ENCODE measurements at places on chromosomes 7 and 10.
A peak's percentile ranks its signal among the peaks of the same experiment; 100 is the strongest.

GRCh38 chr7:84532196-84532595, 337.6 kb upstream of the SEMA3A start:
- no peak for DNase-seq

GRCh38 chr10:20672741-20673140, 224.4 kb downstream of the NEBL start:
- DNase-seq, result no peak

GRCh38 chr7:98280791-98281756, at the start of gene BRI3:
Gene BRI3 (plus strand): TSS chr7:98281686. CDS start chr7:98281796, 110 bp downstream.
- DNase-seq, result peak; percentile 86

DNA sequence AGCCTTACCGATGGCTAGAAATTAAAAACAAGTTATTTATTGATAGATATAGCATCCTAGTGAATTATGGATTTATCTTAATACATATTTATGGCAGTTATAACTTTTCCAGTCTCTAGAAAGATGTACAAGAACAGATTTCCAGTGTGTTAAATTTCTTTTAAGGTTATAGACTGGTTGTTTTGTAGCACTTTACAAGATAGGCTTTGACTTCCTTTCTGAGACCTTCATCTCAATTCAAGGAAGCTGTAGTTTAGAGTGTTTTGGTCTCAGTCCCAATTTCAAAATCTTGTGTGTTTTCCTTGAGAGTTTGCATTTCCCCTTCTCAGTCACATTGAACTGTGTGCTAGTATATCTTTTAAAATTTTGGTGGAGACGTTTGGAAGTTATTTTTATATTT, 30.1 kb downstream of the PLEKHA1 start:
- DNase-seq, result no peak

DNA sequence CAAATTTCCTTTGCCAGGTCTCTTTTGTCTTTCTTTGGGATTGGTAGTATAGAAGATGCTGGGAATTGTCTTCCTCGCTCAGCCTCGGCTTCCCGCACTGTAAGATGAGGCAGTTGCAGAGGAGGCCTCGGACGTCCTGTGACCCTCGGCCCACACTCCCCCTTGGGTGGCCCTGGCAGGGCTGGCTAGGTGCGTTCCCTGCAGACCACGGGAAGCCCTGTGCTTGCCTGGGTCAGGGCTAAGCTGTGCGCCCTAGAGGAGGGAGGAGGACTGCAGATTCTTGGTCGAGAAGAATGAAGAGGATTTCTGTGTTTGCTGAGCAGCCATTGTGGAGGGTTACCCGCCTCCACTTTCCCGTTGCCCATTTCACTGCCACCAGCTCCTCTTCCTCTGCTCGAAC, 42.8 kb downstream of the WIPI2 start:
- DNase-seq, result no peak

- DNase-seq, result no peak
Observed at GRCh38 chr10:67471022-67471421, 225.0 kb downstream of the CTNNA3 start.

- no peak for DNase-seq
Observed at GRCh38 chr10:65802391-65802790, 1123.4 kb upstream of the LRRTM3 start.

GRCh38 chr10:974038-974784, 14.0 kb upstream of the GTPBP4 start:
- no peak for DNase-seq

GRCh38 chr10:11026773-11027172, 9.1 kb downstream of the CELF2 start:
- DNase-seq, result no peak

DNA sequence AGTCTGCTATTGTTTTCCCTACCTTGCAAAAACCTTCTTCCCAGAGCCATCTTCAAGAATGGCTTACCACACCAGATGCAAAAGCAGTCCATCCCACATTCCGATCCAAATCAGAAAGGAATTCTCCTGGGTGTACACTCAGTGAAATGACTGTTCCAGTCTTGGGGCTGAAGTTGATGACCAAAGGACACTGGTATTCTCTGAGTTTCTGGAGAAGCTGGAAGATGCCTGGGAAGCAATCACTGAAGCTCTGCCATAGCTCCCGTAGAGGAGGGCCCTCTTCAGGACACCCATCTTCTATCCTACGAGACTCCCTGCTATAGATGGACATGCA, 155.7 kb downstream of the LCOR start:
- no peak for DNase-seq

GRCh38 chr7:151731022-151731441, 145.9 kb downstream of the PRKAG2 start:
- DNase-seq, result no peak

- no peak for DNase-seq
Observed at GRCh38 chr7:66682350-66683093, 53.8 kb downstream of the KCTD7 start.

DNA sequence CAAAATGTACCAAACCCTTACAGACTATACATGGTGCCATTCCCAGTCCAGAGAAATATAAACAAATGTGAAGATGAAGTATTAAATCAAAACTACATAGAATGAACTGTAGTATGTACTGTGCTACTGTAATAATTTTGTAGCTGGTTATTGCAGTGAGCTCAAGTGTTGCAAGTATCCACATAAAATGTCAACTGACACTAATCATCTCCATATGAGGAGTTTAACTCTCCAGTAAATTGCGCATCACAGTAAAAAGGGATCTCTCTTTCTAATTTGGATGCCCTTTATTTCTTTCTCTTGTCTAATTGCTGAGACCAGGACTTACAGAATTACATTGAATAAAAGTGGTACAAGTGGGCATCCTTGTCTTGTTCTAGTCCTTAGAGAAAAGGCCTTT, 165.5 kb downstream of the CPED1 start:
- no peak for DNase-seq

DNA sequence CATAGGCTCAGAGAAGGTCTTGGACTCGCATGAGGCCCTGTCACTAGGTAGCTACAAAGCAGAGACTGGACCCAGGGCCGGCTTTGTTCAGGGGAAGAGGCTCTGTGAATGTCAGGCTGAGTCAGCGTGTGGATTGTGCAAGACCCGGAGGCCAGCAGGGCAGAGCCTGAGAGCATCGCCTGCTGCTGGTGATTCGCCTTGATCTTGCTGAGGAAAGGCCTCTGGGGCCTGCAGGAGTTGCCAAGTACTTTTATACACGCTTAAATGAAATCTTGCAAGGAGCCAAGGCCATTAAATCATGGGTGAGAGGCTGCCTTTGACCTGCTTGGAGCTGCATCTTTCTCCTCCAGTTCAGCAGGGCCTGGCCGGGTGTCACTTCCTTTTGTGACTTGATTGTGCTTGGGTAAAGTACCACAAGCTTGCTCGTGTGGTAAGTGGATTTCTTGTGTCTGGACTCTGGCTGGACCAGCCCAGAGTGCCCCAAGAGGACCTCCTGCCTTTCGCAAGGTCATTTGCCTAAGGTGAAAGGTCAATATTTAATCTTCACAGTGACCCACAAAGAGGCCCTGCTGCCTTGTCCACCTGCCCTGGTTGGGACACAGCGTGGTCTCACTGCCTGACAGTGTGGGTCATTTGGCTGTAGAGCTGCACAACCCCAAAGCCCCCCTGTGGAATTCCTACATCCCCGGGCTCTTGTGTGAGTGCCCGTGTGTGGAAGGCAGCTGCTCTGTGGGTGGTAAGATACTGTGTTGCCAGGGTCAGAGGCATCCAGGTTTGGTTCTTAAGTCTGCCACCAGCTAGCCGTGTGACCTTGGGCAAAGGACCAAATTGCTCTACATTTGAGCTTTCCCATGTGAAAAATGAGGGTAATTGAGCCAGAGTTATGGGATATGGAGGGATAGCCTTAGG, 38.6 kb upstream of the SH2D4B start:
- peak; percentile 69 for DNase-seq

DNA sequence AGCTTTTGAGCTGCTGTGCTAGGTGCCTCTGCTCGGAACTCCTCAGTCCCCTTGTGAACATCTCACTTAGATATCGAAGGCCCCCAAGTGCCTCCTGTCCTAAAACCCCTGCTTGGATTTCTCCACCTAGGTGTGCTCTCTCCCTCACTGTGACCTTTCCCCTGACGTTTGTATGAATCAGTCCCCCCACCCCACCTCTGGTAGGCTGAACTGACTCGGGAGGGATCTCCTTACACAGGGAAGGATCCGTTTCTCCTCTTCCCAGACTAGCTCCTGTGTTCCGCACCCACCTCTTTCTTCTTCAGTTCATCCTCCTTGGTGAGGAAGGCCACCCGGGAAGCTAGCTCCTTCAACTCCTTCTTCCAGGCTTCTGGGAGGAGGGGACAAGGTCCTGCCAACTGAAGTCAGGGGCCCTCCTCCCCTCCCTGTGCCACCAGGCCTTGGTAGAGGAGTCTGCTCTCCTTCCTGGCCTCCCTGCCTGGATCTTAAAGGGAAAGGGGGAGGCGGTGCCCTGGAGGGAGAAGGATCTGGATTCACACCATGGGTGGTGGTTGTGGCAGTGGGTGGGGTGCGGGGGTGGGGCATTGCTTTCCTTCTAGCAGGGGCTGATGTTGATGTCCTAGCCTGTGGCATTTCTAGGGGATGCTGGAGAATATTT, 6.8 kb downstream of the TBATA start:
- DNase-seq, result no peak

Data from stimulated activated CD4-positive, alpha-beta T cell treated with anti-CD3 and anti-CD28 coated beads, TNF-alpha, amount 100 ng/mL, for 48 hours (primary cell).